ENCODE measurements at places on chromosomes 11 and 22.
A peak's percentile ranks its signal among the peaks of the same experiment; 100 is the strongest.

DNA sequence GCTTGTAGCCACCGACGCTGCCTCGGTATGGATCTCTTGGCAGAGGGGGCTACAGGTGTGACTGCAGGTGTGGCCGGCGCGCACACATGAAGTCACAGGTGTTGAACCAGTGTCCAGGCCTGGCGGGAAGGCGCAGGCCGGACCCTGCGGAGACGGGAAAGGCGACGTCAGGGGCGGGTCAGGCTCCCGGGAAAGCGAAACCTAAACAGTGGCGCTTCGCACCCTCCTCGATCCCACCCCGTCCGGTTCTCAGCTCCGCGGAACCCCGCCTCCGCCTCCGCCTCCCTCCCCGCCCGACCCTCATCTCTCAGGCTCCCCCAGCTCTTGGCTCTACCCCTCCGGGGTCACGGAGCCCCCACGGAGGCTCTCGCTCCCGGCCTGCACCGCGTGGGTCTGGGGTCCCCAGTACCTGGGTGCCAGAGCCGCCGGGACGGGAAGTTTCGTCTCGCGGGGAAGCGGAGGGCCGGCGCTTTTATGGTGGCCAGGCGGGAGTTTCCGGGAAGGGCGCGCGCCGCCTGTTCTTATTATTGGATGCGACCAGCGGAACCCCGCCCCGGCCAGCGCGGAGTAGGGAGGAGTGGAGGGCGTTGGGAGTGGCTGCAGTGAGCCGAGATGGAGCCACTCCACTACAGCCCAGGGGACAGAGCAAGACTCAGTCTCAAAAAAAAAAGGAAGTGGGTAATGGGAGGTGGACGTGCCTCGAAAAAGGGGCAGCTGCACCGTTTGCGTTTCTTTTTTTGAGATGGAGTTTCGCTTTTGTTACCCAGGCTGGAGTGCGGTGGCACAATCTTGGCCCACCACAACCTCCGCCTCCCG, at the start of gene IRF7:
Gene IRF7, minus strand, starts transcription at position 447 of the 816 bp plus-strand sequence. CDS start 586 bp downstream, outside the sequence.
- peak; percentile 81 for DNase-seq

DNA sequence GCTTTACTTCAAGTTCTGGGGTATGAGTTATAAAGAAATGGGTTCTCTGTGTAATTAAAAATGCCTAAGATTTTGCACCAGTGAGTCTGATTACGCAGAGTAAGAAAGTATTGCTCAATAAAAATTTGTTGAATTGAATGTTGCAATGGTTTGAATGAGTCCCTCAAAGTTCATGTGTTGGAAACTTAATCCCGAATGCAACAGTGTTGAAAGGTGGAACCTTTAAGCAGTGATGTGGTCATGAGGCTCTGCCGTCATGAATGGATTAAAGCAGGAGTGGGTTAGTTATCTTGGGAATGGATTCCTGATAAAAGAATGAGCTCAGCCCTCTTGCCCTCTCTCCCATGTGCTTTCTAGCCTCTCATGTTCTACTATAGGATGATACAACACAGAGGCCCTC, 52.6 kb upstream of the SESN3 start:
- DNase-seq = no peak

DNA sequence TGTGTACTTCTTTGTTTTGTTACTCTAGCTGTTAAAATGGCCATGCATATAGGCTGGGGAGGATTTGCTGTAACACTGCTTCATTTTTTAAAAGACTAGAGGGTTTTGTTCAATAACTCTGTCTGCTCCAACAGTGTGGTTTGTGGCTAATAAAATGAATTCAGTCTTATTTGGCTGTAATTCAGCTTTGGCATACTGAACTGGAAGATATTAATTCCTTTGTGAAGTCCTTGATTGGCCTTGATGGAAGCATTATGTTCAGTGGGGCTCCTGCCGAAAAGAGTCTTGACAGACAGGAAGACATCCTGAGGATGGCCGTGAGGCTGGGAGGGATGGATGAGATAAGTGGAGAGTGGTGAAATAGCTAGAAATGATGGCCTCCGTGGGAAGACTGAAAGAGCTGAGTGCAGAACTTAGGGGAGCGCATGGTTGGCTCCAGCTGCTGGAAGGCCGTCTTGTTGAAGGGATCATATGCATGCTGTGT, 44.8 kb upstream of the MYO18B start:
- no peak for DNase-seq

DNA sequence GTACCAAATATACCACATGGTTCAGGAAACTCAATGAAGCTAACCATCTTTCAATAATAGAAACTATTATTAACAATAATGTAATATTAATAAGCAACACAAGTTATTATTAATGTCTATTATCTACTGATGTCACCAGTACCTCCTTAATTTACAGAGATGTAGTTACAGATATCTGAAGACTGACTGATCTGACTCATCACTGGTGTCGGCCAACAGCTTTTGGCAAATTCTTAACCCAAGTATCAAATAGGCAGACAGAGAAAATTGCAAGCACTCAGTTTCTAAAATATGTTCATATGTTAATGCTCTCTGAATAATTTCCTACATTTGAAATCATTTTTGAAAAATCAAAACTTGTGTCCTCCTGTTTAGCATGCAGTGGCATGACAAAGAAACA, 100.4 kb upstream of the DDI1 start:
- no peak for DNase-seq

DNA sequence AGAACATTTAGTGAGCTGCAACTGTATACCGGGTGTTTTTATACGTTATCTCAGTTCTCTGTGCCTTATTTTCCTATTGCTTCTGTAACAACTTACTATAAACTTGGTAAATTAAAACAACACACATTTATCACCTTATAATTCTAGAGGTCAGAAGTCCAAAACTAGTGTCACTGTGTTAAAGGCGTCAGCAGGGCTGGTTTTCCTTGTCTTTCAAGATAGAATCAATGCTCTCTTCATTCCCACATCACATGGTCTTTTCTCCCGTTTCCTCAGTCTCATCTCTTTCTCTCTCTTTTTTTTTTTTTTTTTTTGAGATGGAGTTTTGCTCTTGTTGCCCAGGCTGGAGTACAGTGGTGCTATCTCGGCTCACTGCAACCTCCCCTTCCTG, 36.1 kb downstream of the MB start:
- no peak for DNase-seq

DNA sequence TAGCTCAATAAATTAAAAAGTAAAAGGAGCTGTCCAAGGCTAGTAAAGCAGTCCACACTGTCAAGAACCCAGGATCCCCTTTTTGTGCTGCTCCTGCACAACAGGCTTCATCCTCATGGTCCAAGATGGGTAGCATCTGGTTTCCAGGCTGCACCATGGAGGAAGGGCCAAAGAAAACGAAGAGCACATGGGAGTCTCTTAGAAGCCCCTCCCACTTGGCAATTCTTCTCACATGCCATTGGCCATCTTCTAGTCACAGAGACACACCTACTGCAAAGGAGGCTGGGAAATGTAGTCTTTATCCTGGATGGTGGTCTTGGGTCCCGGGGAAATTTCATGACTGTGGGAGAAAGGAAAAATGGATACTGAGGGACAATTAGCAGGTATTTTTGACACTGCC, 37.8 kb downstream of the PRR5L start:
- DNase-seq = no peak

GRCh38 chr11:4072668-4073285, 21.8 kb upstream of the RRM1 start:
- no peak for DNase-seq

GRCh38 chr11:43135966-43136534, 175.7 kb upstream of the API5 start:
- DNase-seq = no peak

All from stimulated activated CD4-positive, alpha-beta T cell treated with anti-CD3 and anti-CD28 coated beads, Interleukin-1b, Interleukin-23, amount 100 ng/mL, for 48 hours (primary cell).